GOT3 (cell line): ENCODE measurements at places on chromosomes 5 and 9.

- no peak for DNase-seq
These were observed 129.1 kb downstream of the FANCC start for GRCh38 chr9:95188459-95188858.

DNA sequence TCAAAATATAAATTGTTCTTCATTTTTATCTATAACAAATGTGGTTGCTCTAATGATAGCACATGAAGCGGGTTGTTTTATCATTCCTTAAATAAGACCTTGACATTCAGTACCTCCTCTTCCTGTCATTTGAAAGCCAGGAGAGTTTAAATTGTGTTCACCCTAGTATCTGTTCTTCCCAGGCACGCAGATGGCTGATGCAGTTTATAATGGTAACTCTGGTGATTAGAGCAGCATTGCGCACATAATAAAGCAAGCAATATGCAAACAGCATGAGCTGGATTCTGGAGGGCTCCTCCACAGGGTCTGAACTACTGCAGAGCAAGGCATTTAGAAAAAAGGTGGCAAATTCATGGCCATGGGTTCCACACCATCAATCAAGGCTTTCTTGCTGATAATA lies 307.8 kb downstream of the ENC1 start:
- no peak for DNase-seq

- DNase-seq: no peak
These were observed 24.2 kb downstream of the TCF7 start for GRCh38 chr5:134138416-134139376.

DNA sequence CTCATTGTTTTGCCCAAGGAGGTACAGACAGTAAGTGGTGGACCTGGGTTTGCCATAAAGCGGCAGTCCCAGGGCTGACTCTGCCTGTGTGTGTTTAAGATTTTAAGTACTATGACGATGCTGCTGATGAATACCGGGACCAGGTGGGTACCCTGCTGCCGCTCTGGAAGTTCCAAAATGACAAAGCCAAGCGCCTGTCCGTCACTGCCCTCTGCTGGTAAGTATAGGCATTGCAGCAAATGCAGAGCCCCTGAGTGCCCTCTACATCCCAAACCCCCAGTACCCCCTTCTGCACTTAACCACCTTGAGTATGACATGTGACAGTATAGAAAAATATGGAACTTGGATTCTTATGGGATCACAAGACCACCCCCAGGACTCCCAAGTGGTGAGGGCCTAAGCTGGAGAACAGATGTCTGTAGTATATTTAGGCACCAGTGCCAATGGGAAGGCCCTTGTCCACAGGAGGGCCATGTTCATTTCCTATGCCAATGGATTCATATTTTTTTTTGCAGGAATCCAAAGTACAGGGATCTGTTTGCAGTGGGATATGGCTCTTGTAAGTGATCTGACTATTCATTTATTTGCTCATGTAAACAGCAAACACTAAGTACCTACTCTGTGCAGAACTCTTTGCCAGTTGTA lies 22.0 kb downstream of the ENHO start:
- no peak for DNase-seq

DNA sequence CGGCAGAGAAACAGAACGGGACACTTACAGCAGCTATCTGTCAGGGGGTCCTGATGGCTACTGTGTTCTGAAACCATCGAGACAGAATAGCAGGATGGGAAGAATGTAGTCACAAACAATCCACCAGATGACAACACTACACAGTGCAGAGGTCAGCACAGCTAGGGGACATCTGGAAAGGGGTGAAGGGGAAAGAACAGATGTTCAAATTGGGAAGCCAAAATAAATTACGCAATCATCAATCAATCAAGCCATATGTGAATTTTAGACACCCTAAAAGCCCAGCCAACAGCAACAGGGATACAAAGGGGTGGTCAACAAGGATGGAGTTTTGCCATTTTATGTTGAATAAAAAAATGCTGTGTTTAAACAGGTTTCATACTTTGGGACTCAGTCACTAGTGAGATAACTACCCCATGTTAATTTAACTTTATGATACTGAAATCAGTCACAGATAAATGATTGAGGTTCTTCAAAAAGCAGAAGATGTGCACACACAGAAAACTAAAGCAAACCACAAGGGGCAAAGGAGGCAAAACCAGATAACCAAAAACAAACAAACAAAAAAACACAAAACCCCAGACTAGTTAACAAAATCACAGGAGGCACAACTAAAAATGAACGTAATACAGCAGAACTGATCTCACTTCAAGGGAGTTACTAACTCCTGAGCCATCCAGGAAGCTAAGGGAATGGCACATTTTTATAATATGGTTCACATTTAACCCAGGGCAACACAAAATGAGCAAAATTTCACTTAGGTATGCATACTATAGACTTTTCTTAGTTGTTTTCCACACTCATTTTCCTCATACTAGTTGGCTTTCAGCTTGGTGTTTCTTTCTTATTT lies 65.9 kb downstream of the HABP4 start:
- DNase-seq: no peak

GRCh38 chr9:116323571-116323970 lies 170.0 kb downstream of the PAPPA start:
- DNase-seq: no peak

DNA sequence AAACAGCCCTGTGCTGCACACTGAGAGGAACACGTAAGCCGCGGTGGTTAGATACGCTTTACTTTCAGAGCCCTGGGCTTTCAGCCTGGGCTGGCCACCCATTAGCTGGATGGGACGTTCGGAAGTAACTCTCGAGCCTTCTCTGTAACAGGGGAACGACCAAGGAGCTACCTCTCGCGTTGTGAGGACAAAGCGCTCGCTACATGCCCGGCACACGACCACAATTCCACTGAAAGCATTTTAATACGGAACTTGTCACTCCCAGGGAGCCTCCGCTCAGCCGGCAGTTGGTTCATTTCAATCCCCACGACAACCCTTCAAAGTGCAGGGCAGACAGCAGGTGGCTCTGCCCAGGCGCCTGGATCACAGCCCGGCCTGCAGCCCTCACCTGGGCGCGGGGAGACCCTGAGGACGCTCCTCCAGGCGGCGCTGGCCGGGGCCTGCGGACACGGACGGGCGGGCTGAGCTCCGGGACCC lies 368 bp downstream of the SURF1 start:
- DNase-seq: no peak

DNA sequence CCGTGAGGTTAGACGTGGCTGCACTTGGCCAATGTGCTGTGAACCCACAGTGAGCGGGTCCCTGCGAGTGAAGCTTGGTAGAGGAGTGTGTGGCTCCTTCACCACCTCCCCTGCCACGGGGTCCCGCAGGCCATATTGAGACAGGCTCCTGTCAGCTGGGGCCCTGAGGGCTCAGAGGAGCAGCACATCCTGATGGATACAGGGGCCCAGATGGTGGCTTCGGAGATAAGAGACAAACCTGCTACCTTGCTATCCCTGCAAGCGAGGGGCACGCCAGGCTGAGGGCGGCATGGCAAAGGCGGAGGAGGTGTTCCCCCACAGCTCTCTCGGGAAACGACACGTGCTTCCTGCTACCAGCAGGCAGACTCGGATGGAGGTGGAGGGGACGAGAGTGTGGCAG lies 33.1 kb downstream of the SLC6A3 start:
- DNase-seq: no peak

GRCh38 chr9:122005597-122005996 lies 87.5 kb downstream of the TTLL11 start:
- no peak for DNase-seq

DNA sequence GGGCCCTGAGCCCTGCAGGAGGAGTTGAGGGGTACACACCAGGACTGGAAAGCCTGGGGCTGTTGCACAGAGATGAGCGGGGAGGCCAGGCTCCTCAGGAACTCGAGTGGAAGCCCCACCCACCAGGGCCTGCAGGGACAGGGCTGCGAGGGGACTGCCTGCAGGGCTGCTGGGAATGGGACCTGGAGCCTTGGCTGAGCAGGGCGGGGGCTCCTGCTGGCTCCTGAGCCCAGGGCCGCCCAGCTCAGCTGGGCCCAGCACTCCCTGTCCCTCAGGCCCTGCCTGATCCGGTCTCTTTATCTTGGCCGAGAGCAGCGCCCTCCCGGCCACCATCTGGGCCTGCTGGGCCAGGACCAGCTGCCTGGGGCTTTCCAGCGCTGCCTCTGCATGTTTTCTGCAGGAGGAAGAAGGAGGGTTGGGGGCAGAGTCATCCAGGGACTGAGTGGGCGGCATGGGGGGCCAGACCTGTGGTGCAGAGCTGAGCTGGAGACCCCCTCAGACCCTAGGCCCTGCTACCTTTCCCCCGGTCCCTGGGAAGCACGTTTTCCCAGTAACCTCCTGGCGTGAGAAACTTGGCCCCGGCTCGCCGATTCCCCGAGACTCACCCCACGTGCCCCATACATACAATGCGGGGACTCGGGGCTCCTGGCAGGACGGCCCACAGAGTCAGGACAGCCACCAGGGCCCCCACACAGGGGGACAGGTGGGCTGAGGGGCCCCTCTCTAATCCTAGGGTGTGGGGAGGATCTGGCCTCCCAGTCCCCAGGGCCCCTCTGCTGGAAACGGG lies 9.4 kb downstream of the LCN12 start:
- DNase-seq: no peak

GRCh38 chr5:167945542-167946384 lies 345.7 kb upstream of the WWC1 start:
- DNase-seq: peak; percentile 67

- no peak for DNase-seq
These were observed 167.6 kb downstream of the ASTN2 start for GRCh38 chr9:117247266-117247665.

- DNase-seq: no peak
These were observed 1.7 kb upstream of the FAM163B start for GRCh38 chr9:133610845-133611244.

- no peak for DNase-seq
These were observed 427.7 kb downstream of the PRELID2 start for GRCh38 chr5:145407300-145408047.

DNA sequence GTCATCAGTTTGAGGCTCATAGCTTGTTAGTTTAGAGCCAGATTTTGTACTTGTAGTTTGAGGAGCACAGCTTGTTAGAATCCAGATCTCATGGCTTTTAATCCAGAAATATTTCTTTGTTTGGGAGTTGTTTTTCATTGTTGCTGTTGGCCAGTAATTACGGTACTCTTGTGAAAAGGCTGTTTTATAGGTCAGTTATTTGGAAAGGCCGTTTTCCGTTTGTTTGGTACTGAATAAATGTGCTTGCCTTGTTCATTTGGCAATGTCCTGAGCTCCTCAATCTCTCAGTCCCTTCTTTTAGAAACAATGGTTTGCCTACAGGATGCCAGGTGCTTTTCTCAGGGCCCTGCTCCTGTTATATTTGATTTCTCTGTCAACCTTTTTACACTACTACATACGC lies 4.5 kb upstream of the MOB3B start:
- no peak for DNase-seq
